ENCODE measurements at places on chromosomes 2 and 18. TPM values are rescaled to one million over a fixed set of nuclear protein-coding genes. Genes with fewer than 3 reads are reported as not detected.

Gene WNT10A
- total RNA-seq, result not detected

Gene TTN
- not detected for total RNA-seq

Gene RNF149
- 37.6 TPM for total RNA-seq

Gene HYCC2
- total RNA-seq, result 14.8 TPM

Gene COLEC12
- total RNA-seq, result 58.8 TPM

Gene ATP6V1B1
- total RNA-seq, result not detected

Gene SCN7A
- not detected for total RNA-seq

Gene LIMS3
- 0.61 TPM for total RNA-seq

Gene KYNU
- not detected for total RNA-seq

Gene CEP68
- 5.1 TPM for total RNA-seq

Gene SLC4A3
- 4.0 TPM for total RNA-seq

Gene CLHC1
- total RNA-seq, result 6.6 TPM

Gene OTX1
- 0.74 TPM for total RNA-seq
